Retinal pigment epithelial cell (primary cell): ENCODE measurements at places on chromosomes 1 and 21.

DNA sequence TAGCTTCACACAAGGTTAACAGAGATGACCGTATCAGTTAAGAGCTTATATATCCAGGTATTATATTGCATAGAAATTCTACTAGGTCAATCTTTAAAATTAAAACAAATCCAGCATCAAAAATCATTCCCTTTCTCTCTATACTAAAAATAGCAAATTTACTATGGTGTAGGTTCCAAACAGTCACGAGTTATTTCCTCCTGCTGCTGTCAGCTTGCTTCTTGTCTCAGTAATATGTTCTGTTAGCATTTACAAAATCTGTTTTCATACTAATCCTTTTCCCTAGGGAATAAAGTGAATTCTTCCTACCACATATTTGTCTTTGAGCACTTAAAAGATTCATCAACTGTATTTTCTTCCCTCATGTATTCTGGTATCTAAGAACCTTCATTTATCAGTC is 2.5 kb downstream of the WDR26 start:
- no peak for DNase-seq

DNA sequence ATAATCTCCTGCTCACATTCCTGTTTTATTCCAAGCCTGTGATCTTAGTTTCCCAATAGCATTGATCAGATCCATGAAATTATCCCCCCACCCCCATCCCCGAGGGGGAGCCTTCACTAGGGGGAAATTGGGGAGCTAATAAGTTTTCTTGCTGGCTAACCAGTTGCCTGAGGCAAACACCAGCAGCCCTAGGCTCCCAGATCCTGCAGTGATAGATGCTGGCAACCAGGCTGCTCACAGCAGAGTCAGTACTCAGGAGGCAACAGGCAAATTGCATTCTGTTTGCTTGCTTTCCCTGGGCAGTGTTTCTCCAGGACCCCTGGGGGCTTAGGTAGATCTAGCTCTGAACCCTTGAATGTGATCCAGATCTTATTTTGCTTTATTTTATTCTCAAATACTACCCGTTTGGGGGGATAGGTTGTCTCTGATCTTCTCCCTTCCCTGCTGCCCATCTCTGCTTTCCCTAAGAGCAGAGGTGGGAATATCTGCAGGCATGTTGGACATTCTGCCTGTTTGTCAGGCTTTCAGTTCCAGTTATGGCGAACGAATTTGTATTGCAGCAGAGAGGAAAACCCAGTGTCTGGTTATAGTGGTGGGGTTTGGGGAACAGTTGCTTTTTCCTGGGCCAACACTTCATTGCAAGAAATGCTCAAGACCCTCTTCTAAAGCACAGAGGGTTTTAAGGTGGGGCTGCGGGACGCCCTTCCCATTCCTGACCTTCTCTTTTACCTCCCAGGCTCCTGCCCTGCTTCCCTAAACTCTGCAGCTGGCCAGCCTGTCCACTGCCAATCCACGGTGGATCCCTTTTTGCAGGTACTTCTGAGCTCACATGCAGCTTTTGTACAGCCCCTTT is 289.8 kb upstream of the PLXNA2 start:
- DNase-seq, result no peak

DNA sequence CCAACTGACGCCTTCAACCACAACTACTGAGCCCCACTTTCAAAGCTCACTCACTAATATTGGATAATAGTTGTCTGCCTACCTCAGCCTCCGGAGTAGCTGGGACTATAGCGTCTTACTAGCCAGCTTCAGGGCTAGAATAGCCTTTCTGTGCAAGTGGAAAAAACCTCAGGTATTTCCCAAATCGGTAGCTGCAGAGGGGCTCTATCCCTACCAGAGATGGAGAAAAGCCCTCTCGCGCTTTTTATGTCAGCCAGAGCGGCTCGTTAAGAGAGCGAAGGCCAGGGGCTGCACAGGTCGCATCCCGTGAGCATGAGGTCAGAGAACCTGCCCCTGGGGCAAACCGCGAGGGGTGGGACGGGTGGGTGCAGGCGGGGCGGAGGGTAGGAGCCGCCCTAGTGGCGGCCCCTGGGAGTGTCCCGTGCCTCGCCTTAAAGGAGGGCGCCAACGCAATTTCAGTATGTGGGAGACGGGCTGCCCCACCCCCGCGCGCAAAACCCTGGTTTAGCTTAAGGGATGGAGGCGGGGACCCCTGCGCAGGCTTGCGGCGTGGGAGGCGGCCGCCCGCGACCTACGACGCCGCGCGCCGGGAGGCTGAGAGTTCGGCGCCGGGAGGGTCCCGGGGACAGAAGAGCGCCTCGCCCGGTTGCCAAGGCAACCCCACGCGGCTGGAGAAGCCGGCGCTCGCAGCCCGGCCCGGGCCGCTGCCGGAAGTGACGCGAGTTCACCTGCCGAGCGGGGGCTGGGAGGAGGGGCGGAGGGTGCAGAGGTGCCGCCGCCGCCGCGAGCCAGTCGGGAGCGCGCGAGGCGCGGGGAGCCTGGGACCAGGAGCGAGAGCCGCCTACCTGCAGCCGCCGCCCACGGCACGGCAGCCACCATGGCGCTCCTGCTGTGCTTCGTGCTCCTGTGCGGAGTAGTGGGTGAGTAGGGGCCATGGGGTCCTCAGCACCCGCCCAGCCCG is at the start of gene CXADR:
CXADR (plus strand) TSS at position 791 of the 961 bp plus-strand sequence; CDS start at position 878, 87 bp downstream.
- peak; percentile 60 for DNase-seq

- DNase-seq, result no peak
These were observed 22.0 kb upstream of the IFNAR1 start for GRCh38 chr21:33302796-33303195.

GRCh38 chr1:115813727-115814126 is 27.2 kb downstream of the NHLH2 start:
- no peak for DNase-seq

- no peak for DNase-seq
These were observed 2.2 kb downstream of the AJAP1 start for GRCh38 chr1:4656533-4657140.

DNA sequence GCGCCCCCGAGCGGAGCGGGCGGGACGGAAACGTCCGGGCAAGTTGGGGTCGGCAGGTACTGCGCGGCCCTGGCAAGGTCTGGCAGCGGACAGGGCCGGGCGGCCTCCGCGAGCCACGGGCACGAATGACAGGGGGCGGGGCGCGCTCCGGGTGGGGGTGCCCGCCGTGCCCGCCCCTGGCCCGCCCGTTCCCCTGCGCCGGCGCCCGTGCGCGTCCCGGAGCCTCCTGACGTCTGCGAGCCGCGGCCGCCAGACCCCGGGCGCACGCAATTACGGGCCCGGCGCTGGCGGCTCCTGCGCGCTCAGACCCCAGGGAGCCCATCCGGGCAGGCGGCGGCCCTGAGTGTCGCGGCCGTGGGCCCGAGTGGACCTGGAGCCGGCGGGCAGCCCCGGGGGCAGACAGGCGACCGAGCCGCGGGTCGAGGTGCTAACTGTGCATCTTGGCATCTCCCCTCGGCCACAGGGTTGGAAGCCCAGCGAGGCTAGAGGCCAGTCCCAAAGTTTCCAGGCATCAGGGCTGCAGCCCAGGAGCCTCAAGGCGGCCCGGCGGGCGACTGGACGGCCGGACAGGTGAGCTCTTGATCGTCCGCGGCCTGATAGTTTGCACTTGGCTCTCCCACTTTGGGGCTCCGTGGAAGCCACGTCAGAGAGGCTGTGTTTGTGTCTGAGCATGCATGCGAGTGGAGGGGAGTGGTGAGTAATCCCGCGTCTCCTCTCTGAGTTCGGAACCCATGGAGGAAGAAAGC is 918 bp downstream of the MIB2 start:
- DNase-seq, result no peak

- no peak for DNase-seq
These were observed at the start of the genes FBXO2 and FBXO44 for GRCh38 chr1:11654137-11654938. Gene FBXO2, minus strand, starts transcription at chr1:11654429. Its CDS starts 89 bp downstream, at chr1:11654340. Gene FBXO44, plus strand, starts transcription at chr1:11654877. Its CDS starts 959 bp downstream, at chr1:11655836.

- DNase-seq, result peak; percentile 65
These were observed 11.8 kb upstream of the PAX7 start for GRCh38 chr1:18618546-18619466.

GRCh38 chr1:203534012-203534411 is 40.1 kb downstream of the OPTC start:
- no peak for DNase-seq

GRCh38 chr21:20997636-20998455 is at the start of gene NCAM2:
Gene NCAM2, plus strand, starts transcription at chr21:20998409.
- peak; percentile 30 for DNase-seq

DNA sequence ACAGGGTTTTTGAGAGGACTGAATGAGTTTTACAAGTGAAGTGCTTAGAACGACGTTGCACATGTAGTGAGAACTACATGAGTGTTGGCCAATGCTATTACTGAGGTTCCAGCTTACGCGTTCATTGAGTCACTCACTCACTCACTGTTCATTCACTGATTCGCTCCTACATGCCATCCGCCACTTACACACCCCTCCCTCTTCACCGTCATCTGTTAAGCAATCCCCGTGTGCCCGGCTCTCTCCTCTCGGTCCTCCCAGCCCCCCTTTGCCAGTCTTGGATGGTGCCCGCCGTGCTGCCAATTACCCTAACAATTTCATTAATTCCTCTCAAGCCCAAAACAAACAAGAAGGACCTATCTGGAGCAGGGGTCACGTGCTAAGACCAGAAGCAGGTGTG is 27.3 kb upstream of the EPHA2 start:
- DNase-seq, result no peak

GRCh38 chr1:239547987-239548386 is 161.6 kb downstream of the CHRM3 start:
- DNase-seq, result no peak

- DNase-seq, result peak; percentile 43
These were observed 111.5 kb downstream of the CCDC185 start for GRCh38 chr1:223504741-223505140.

DNA sequence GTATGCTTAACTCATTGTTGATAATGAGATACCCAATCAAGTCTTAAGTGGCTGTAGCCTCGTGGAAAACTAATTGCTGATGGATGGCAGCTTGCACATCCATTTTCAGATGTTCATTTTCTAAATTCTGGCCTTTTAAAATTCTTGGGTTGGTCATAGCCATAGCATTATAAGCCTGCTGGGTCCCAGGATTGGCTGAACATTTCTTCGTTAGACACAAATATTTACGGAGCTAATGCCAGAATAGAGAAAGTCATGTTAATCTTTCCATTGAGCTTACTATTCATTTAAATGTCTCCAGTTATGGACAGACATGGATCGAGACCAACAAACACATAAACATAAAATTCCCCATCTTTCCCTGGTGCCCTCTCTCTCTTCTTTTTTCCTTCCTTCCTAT is 32.5 kb downstream of the CENPF start:
- DNase-seq, result no peak

DNA sequence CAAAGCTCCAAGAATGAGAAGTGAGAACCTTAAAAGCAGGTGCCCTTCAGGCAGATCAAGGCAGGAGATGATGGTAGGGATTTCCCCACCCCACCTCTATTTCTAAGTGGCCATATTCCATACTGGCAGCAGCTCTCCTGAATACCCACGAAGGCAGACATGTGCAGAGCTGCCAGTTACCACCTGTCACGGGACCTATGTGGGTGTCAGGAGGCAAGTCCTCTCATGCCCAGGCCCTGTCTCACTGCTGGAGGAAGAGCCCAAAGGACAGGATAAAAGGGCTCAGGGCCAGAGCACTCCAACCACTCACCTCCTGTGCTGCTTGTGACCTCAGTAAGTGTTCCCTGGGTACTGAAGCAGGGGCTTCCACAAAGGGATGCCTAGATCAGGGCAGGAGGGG is 721 bp upstream of the LCE1B start:
- DNase-seq, result no peak

DNA sequence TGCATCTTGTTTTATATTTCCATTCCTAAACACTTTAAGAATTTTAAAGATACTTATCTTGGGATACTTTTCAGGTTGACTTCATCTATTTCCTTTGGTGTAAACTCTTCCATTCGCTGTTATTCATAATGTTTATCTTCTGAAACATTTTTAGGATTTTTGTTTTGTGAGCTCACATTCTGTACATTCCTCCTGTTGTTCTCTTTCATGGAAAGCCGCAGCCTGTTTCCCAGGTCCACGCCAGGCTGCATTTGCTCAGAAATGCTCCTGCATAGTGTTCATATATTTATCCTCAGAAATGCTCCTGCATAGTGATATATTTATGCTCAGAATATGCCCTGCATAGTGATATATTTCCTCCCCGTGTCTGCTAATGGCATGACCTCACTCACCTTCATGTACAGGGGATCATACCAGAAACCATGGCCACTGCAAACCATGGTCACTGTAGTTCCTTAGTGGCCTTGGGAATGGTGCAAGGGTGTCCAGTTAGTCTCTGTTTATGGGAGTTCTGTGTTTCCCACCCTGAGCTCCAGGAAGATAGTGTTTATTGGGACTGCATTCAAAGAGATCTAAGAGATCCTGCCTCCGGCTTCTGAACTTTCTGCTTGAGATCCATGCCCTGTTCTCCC is 153.9 kb upstream of the GREM2 start:
- peak; percentile 64 for DNase-seq
